Uterus (tissue), 4 donors: ENCODE measurements at places on chromosomes 3 and 15.

DNA sequence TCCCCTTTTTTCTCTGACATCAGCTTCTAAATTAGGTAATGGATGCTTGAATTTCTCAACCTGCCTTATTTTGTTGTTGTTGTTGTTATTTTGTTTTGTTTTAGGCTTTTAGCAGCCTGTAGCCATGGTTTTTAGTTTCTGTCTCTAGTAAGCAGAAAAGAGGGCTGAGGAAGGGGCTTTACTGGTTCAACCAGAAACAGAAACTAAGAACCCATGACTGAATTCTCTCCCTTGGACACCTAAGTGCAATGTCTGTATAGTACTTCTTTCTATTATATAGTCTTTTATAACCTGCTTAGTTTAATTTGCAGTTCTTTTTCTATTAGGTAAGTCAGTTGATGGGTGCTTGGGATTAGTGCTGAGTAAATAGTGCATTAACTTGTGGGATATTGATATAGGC, 129.0 kb downstream of the BBX start:
- DNase-seq, result no peak

GRCh38 chr3:123295171-123295900, 93.6 kb downstream of the SEC22A start:
- no peak for DNase-seq

DNA sequence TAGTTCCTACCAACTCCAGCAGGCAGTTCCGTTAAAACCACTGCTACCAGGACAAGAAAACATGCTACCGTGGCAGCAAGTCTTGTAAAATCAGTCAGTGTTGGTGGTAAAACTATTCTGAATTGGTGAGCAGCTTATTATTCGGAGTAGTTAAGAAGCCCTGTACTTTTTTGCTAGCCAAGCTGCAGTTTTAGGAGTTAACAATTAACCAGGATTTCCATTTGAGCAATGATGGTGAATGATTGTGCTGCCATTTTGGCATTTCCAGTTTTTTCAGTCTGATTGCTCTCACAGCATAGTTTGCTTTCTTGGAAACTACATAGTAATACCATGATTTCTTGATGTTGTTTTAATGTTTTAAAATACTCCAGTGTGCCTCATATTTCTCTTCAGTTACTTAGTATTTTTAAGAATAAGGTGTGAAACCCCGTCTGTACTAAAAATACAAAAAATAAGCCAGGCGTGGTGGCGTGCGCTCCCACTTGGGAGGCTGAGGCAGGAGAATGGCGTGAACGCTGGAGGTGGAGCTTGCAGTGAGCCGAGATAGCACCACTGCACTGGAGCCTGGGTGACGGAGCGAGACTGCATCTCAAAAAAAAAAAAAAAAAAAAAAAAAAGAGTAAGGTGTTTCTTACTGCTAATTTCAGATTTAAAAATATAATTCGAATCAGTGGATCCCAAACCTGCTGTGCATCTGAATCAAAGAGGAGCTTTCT, 43.8 kb upstream of the SCAANT1 start:
- no peak for DNase-seq

DNA sequence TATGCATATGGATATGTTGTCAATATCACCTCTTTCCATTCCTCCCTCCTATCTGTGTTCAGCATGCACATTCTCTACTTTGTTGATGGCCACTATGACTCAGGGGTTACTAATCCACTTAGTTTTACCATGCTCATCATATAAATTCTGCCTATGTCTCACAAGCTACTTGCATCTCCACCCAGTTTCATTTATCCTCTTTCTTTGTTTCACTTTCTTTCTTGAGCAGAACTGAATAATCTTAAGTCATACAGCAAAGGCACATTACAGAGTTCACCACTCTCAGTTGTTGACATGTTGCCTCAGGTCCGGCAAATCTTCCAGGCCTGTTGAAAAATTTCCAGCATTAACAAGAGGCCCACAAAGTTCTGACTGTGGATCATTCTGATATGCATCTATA, 71.5 kb downstream of the SSR3 start:
- no peak for DNase-seq

DNA sequence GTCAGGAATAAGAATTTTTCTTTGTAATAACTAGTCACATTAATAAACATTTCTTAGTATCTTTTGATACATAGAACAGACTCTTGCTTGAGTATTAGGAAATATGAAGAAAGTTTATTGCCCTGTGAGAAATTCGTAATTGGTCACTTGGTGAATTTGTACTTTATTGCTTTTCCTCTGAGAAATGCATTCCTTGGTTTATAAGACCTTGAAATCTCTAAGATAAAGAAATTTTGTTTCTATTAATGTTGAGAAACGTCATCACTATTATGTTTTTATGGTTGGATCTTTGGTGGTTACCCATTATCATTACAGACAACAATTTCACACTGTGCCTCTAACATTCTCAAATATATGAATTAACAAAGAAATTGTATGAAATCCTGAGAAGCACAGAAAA, 652.0 kb upstream of the NECTIN3 start:
- DNase-seq, result no peak

DNA sequence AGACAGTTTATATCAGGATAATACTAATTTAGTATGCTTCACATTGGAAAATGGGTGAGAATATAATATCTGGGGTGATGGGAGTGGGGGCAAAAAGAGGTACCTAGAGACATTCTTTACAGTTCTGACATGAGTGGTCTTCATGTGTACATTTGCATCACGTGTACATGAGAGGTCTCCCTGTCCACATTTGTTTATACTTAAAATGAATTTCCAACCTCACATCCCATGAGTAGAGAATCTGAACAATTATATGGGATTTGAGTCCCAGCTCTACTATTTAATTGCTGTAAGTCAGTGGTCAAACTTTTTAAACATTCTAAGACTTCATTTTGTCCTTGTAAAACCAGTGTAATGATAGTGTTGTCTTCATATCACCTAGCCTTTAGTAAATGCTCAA, 408.4 kb downstream of the NAALADL2 start:
- no peak for DNase-seq

DNA sequence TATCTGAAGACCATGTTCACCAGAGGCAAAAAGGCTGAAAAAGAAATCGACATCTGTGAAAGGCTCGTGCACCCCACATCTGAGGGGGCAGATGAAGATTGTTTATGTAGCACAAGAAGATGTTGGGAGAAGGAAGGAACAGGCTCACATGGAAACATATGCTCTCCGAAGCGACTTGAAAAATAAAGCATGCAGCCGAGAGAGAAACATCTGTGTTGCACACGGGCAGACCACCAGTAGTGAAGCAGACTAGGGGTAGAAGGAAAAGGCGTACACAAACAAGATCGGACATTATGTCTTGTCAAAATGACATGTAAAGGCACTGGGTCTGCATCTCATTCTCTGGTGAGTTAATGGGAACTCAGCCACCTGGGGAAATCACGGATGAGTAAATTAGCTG, 356.5 kb downstream of the ZIC4 start:
- no peak for DNase-seq

GRCh38 chr3:37991823-37992222, 1.2 kb downstream of the VILL start:
- no peak for DNase-seq

- no peak for DNase-seq
Measured at GRCh38 chr3:43953814-43954692, 263.3 kb downstream of the ABHD5 start.

DNA sequence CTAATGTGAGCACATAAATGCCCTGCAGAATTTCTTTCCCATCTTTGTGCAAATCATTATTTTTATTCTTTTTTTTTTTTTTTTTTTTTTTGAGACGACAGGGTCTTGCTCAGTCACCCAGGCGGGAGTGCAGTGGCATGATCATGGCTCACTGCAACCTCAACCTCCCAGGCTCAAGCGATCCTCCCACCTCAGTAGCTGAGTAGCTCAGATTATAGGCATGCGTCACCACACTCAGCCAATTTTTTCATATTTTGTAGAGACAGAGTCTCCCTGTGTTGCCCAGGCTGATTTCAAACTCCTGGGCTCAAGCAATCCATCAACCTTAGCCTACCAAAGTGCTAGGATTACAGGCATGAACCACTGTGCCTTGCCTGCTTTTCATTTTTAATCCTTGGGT, 22.9 kb downstream of the DAG1 start:
- no peak for DNase-seq

GRCh38 chr3:13850161-13850945, 29.5 kb downstream of the WNT7A start:
- DNase-seq, result no peak

DNA sequence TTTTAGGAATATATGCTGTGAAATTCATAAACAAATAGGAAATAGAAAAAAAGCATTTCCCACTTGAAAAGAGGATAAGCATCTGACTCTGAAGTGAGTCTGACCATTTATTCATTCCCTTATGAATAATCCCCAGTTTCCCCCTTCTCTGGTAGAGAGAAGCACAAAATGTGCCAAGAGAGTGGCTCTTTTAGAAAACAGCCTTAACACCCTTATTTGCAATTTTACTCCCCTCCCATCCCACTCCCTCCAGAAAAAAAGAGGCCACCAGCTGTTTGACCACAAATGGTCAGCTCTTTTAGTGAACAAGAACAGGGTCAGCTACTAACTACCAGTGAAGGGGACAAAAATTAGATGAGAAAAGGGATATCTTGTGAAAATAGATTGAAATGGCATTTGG, 184.5 kb upstream of the ADAMTS9 start:
- no peak for DNase-seq

DNA sequence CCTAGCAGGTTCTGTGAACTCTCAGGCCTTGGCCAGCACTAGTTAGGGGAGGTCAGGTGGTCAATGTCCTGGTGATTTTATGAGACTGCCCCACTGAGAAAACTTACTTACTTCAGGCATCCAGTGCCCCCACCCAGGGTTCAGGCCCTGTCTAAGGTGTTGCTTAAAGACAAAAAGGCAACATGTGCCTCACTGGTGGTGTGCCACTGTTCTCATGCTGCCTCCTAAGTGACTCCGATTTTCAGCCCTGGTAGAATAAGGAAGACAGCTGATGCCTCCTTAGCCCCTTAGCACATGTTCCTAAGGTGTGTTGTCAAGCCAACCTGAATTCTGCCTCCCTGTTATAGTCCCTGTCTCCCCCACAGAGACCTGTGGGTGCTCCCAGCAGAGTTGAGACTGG, 5.3 kb downstream of the RBM15B start:
- no peak for DNase-seq

GRCh38 chr3:46098319-46098761, 71.1 kb upstream of the XCR1 start:
- peak; percentile 59 for DNase-seq

GRCh38 chr3:41418961-41419691, 219.8 kb downstream of the CTNNB1 start:
- DNase-seq, result no peak

DNA sequence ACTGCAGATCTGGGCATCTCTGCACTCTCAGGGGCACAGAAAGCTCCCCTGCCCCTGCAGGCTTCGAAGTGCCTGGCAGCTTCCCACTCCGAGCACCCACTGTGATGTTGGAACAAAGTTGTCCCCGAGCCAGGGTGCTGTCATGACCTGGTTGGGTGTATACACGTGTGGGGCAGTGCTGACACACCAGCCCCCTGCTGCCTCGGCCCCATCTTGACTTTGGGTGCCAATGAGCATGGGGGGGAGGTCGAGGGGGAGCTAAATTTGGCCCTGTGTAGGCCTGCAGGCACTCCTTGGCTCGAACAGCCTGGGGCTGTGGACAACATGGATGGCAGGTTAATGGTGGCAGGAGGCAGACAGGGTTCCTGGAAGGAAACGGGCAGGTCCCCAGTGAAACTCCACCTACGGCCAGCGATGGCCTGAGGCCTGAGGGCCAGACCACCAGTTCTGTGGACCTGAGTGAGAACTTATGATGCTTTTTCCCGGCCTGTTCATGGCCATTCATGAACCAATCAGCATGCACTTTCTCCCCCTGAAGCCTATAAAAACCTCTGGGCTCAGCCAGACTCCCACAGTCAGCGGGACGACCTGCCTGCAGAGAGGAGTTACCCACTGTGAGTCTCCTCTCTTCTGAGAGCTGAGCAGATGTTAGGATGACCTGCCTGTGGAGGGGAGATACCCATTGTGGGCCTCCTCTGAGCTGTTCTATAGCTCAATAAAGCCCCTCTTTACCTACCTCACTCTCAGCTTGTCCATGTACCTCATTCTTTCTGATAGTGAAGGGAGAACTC, 1029.1 kb upstream of the GBE1 start:
- no peak for DNase-seq

- DNase-seq, result no peak
Measured at GRCh38 chr15:41925086-41925608, 31.3 kb upstream of the SPTBN5 start.

- no peak for DNase-seq
Measured at GRCh38 chr3:53044371-53044710, 1.5 kb downstream of the SFMBT1 start.
